Activated T-helper 2 cell treated with anti-CD3 and anti-CD28 coated beads, Interferon-gamma antibody, Interleukin-2, Interleukin-4, amounts not matched to agents 10 μg/mL and 5 μg/mL and 100 μg/mL, durations not matched to agents 14 hours and 24 hours and 36 hours (primary cell): ENCODE measurements at places on chromosomes 7 and 10. TPM values are rescaled to one million over a fixed set of nuclear protein-coding genes. Genes with fewer than 3 reads are reported as not detected.

GRCh38 chr7:21617513-21617912, 74.7 kb downstream of the DNAH11 start:
- H3K27me3 ChIP-seq, result no peaks in the 10 kb centered on the region
- no peak overlapping the region for H3K27ac ChIP-seq
- DNase-seq, result no peak

DNA sequence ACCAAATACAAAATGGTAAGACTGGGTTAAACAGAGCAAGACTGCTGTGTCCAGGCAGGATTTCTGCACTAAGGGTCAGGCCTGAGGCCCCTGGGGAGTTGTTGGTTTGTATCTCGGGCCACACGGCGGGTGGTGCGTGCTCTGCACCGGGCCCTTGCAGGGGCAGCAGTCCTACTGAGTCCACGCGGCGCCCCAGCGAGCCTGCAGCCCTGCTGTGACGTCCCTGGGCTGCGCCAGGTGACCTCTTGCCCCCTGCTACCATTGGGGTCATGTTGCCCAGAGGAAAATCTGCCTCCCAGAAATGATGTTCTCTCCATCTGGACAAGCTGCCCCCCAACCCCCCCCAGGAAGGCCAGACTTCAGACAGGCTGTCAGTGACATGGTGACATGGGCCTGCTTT, 281.5 kb downstream of the CELF2 start:
- H3K36me3 ChIP-seq, result peaks cover 93% of the 10 kb centered on the region
- peaks cover 2% of the 10 kb centered on the region for H3K4me1 ChIP-seq
- no peak overlapping the region for H3K27ac ChIP-seq
- no peaks in the 10 kb centered on the region for H3K27me3 ChIP-seq

DNA sequence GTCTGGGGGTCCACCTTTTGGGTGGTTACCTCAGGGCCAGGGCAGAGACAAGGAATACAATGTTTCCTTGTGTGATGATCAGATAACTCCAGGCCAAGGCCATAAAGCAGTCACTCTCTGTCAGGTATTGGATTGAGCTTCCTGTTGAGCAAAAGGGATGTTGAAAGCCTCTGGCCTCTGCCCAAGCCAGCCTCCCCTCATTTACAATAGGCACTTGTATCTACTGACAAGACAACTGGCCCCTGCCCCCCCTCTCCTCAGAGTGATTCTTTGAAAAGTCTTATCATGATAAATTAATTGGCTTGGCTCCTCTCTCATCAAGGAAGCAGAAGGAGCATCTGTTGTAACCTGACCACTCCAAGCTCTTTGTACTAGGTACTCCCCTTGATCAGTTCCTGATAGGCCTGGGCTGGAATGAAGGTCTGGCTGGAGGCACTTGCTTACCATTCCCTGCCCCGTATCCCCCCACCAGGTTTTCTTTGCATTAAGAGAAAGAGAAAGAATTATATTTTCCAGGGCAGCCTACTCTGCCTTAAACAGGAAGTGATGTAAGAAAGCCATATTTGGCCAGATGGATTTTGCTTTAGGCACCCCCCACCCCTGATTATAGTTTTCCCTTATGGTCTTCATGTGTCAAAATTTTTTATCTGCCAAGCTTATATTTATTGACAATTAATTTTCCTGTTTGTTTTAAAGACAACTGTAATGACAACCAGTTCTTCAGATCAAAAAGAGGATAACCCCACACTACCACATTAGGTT, 42.1 kb upstream of the HPS1 start:
- DNase-seq, result no peak
- no peaks in the 10 kb centered on the region for H3K36me3 ChIP-seq
- H3K27me3 ChIP-seq, result peaks cover 2% of the 10 kb centered on the region

DNA sequence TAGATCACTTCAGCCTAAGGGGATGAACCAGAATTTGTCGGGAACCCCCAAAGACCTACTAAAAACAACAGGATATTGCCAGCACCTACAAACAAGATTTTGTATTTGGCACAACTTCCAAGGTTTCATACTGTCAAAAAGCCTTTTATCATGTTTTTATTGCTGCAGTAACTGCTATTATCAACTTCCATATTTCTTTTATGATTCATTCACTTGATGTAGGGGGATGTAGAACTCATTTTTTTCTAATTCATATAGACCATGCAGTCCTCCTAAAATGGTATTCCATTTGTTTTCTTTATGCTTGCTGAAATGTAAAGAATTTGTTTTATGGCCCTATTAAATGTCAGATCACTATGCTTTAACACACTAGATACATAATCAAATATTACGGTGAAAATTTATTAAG, 30.0 kb upstream of the WNT16 start:
- no peak overlapping the region for H3K27ac ChIP-seq
- peaks cover 6% of the 10 kb centered on the region for H3K27me3 ChIP-seq
- no peaks in the 10 kb centered on the region for H3K36me3 ChIP-seq
- no peak for DNase-seq
- no peaks in the 10 kb centered on the region for H3K4me1 ChIP-seq

DNA sequence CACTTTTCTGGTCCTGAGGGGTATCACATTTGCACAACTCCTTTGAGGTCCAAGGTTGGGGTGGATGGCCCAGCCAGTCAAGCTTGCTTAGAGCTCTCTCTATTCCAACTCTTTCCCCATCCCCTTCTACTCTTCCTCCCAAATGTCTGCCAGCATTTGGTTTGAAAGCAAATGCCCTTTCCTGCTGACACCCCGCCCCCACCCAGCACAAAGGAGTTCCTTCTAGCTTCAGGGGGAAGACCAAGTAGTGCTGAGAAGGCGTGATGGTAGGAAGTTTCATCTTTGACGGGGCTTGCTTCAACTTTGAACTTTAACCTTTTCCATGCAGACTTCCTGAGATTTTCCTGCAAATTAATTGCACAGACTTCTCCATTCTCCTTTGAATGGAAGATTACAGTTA, 137.5 kb upstream of the TCF7L2 start:
- peaks cover 31% of the 10 kb centered on the region for H3K4me1 ChIP-seq
- no peak overlapping the region for H3K27ac ChIP-seq
- DNase-seq, result no peak
- peaks cover 13% of the 10 kb centered on the region for H3K36me3 ChIP-seq

GRCh38 chr10:133475425-133475734, 21.6 kb downstream of the SCART1 start:
- H3K4me3 ChIP-seq, result peak overlapping the region; percentile 6
- H3K27ac ChIP-seq, result peak overlapping the region; percentile 10
- DNase-seq, result peak; percentile 27
- no peaks in the 10 kb centered on the region for H3K36me3 ChIP-seq
- peaks cover 24% of the 10 kb centered on the region for H3K4me1 ChIP-seq

- peak overlapping the region; percentile 87 for H3K4me3 ChIP-seq
- H3K27me3 ChIP-seq, result peaks cover 23% of the 10 kb centered on the region
- peaks cover 3% of the 10 kb centered on the region for H3K36me3 ChIP-seq
- H3K4me1 ChIP-seq, result peaks cover 20% of the 10 kb centered on the region
- peak; percentile 63 for DNase-seq
These were observed 34.4 kb upstream of the GRID1 start for GRCh38 chr10:86400705-86401587.

The MET gene
- 1.5 TPM in 2 replicates for total RNA-seq
